ENCODE measurements at places on chromosomes 13 and 19. TPM values are rescaled to one million over a fixed set of nuclear protein-coding genes. Genes with fewer than 3 reads are reported as not detected.

ZBTB32 gene
- polyA plus RNA-seq, result 0.40 TPM

ACP5 gene
- polyA plus RNA-seq, result 9.0 TPM

ERICH4 gene
- not detected for polyA plus RNA-seq

DNA sequence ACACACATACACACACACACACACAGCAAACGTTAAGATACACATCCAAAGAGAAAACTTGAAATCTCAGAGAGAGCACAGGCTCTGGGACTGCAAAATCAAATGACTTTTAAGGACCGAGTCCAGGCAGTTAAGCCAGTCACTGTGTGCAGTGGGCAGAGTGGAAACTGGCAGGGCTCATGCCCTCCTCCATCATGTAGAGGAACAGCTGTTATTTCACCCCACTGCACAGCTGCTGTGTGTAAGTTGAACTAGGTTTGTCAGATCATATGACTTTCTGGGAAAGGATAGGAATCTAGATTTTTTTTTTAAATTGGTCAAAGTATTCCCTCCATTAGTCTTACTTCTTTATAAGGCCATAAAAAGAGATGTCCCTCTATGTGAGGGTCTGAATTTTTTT lies 1002.1 kb downstream of the UQCRFS1 start:
- no peaks in the 10 kb centered on the region for H3K4me1 ChIP-seq
- no peaks in the 10 kb centered on the region for H3K36me3 ChIP-seq
- no peak overlapping the region for H3K4me3 ChIP-seq
- no peak for DNase-seq
- no peak overlapping the region for H3K27ac ChIP-seq

DNA sequence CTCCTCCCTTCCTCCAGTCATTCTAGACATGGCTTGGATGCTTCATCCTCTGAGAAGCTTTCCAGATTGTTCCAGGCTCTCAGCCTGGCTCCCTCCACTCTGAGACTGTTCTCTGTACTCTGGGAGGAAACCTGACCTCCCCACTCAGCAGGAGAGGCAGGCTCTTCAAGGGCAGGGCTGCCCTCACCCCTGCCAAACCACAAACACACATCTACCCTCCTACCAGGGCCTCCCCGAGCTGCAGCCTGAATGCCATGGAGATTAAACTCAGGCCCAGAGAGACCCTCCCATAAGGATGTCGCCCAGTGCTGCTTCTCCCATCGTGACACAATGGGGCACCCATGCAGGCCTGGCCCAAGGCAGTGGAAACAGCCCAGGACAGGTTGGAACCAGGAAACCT lies 16.2 kb downstream of the NUMBL start:
- H3K27ac ChIP-seq, result no peak overlapping the region
- DNase-seq, result no peak
- no peak overlapping the region for H3K4me3 ChIP-seq
- no peaks in the 10 kb centered on the region for H3K4me1 ChIP-seq

GRCh38 chr19:15263361-15263985 lies 31.2 kb upstream of the EPHX3 start:
- no peak for DNase-seq
- H3K4me1 ChIP-seq, result peaks cover 39% of the 10 kb centered on the region
- no peak overlapping the region for H3K4me3 ChIP-seq
- H3K36me3 ChIP-seq, result no peaks in the 10 kb centered on the region
- peak overlapping the region; percentile 91 for H3K27ac ChIP-seq
- H3K27me3 ChIP-seq, result no peaks in the 10 kb centered on the region

- H3K4me3 ChIP-seq, result peak within 1 kb of the TSS; percentile 55
- H3K27ac ChIP-seq, result peak within 1 kb of the TSS; percentile 86
- H3K27me3 ChIP-seq, result no peaks in the 10 kb centered on the region
- peak; percentile 85 for DNase-seq
These were observed at the start of gene DNAJC15 for GRCh38 chr13:43023289-43023963. DNAJC15 (plus strand) TSS chr13:43023586; CDS start chr13:43023627, 41 bp downstream.

GRCh38 chr13:79258489-79258888 lies 147.6 kb downstream of the RBM26 start:
- H3K27me3 ChIP-seq, result no peaks in the 10 kb centered on the region
- H3K27ac ChIP-seq, result no peak overlapping the region
- no peaks in the 10 kb centered on the region for H3K36me3 ChIP-seq
- no peaks in the 10 kb centered on the region for H3K4me1 ChIP-seq
- H3K4me3 ChIP-seq, result no peak overlapping the region
- no peak for DNase-seq

- H3K27me3 ChIP-seq, result no peaks in the 10 kb centered on the region
- H3K36me3 ChIP-seq, result no peaks in the 10 kb centered on the region
- H3K4me1 ChIP-seq, result no peaks in the 10 kb centered on the region
- H3K27ac ChIP-seq, result no peak overlapping the region
- no peak for DNase-seq
These were observed 22.4 kb downstream of the RFXAP start for GRCh38 chr13:36841391-36841790.

DNA sequence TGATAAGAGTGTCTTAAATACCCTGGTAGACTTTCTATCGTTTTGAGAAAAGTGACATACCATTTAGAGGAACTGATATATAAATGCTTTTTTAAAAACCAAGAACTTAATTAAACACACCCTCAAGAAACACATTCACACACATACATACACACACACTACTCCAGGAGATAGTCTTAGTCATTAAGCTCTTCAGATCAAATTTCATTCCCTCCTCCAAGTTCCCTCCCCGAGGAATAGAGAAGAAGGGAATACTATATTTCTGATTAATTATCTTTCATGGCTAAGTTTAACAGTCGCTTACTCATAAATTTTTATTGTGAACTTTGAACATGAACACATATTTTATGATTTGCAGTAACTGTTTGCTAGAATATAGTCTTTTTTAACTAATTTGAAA lies 1109.5 kb downstream of the SLITRK1 start:
- H3K27ac ChIP-seq, result no peak overlapping the region
- H3K27me3 ChIP-seq, result no peaks in the 10 kb centered on the region
- H3K36me3 ChIP-seq, result no peaks in the 10 kb centered on the region
- no peak for DNase-seq

DNA sequence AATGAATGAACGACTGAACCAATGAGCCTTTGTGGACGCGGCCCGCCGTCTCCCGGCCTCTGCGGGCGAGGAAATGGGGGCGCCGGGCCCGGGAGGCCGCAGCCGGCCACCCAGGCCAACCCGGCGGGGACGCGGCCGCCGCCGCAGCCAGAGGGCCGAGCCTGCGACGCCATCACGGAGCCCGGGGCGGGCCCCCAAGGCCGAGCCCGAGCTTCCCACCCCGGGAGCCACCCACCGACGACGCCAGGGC lies 216 bp downstream of the SUGP2 start:
- peak overlapping the region; percentile 97 for H3K27ac ChIP-seq
- H3K27me3 ChIP-seq, result no peaks in the 10 kb centered on the region
- H3K4me1 ChIP-seq, result peaks cover 14% of the 10 kb centered on the region

GRCh38 chr19:16957151-16957701 lies 68.4 kb downstream of the F2RL3 start:
- DNase-seq, result no peak
- H3K27ac ChIP-seq, result no peak overlapping the region
- no peaks in the 10 kb centered on the region for H3K27me3 ChIP-seq
- no peaks in the 10 kb centered on the region for H3K36me3 ChIP-seq

DNA sequence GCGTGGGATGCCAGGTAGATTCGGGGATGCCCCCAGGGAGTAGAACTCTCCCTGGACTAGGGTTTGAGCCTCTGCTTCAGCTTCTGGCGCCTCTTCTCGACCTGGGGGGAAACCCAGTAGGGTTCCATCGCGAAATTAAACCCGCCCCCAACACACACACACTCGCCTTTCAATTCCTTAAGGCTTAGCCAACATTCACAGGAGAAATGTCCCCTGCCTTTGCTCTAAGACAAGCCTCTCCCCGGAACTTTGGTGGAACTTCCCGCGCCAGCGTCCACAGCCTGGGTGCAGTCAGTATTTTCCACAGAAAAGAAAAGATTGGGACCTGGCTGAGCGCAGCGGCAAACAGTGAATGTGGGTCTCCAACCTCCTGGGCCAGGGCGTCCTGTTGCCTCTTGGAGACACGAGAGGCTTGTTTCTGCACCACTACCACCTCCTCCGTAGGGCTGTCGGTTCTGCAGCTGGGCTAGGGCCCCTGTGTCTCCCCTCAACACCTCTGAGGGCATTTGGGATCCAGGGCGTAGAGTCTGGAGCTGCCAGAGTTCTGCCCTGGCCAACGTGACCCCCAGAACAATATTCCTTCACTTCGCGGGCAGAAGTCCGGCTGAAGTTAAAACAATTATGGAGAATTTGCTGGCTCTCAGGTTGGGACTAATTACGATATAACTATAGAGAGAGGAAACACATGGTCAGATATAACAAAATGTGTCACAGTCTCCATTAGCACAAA lies 3.2 kb downstream of the PDX1 start:
- no peaks in the 10 kb centered on the region for H3K36me3 ChIP-seq
- H3K27me3 ChIP-seq, result peaks cover 98% of the 10 kb centered on the region
- DNase-seq, result no peak
- H3K4me3 ChIP-seq, result no peak overlapping the region
- peaks cover 25% of the 10 kb centered on the region for H3K4me1 ChIP-seq

GRCh38 chr13:80437231-80437630 lies 96.3 kb upstream of the SPRY2 start:
- H3K4me1 ChIP-seq, result peaks cover 8% of the 10 kb centered on the region
- no peak overlapping the region for H3K4me3 ChIP-seq
- no peak overlapping the region for H3K27ac ChIP-seq
- no peak for DNase-seq

GRCh38 chr13:40220299-40220935 lies 446.0 kb downstream of the FOXO1 start:
- no peaks in the 10 kb centered on the region for H3K36me3 ChIP-seq
- no peak overlapping the region for H3K27ac ChIP-seq
- H3K4me1 ChIP-seq, result no peaks in the 10 kb centered on the region
- no peak overlapping the region for H3K4me3 ChIP-seq

GRCh38 chr13:85509512-85509911 lies 289.7 kb downstream of the SLITRK6 start:
- H3K27ac ChIP-seq, result no peak overlapping the region
- no peaks in the 10 kb centered on the region for H3K36me3 ChIP-seq
- no peaks in the 10 kb centered on the region for H3K4me1 ChIP-seq
- H3K4me3 ChIP-seq, result no peak overlapping the region

GRCh38 chr19:46489445-46490272 lies 6.0 kb downstream of the PNMA8B start:
- no peaks in the 10 kb centered on the region for H3K27me3 ChIP-seq
- H3K36me3 ChIP-seq, result no peaks in the 10 kb centered on the region
- H3K4me3 ChIP-seq, result peak overlapping the region; percentile 6
- peaks cover 46% of the 10 kb centered on the region for H3K4me1 ChIP-seq

DNA sequence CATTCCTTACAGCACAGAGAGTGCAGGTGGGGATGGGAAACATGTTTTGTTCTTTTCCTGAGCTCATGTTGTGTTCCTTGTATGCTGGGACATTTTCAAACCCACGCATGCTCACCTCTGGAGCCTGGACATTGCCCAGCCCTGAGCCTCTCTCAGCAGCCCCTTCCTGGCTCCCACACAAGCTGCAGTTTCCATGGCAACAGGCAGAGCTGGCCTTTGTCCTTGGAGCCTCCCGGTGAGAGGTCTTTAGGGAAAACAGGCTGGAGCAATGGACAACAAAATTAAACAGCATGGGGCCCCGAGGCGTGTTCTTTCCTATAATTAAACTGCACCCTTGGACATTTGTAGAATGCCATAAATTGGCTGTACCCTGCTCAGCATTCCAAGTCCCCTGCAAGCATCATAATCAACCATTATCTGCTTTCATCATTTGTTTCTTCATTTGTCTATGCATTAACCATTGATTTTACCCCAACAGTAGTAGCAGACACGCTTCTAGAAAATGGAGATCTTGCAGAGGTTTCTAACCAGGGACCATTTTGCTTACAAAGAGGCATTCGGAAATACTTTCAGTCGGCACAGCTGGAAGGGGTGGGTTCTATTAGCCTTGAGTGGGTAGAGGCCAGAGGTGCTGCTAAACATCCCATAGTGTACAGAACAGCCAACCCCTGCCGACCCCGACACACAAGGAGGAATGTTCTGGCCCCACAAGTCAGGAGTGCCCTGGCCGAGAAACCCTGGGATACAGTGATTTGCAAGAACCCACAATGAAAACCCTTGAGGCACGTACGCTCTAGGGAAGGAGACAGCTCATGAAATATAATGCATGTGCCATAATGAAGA lies 133.4 kb upstream of the PEG3 start:
- H3K27me3 ChIP-seq, result no peaks in the 10 kb centered on the region
- peak overlapping the region; percentile 46 for H3K27ac ChIP-seq
- H3K4me3 ChIP-seq, result no peak overlapping the region

DNA sequence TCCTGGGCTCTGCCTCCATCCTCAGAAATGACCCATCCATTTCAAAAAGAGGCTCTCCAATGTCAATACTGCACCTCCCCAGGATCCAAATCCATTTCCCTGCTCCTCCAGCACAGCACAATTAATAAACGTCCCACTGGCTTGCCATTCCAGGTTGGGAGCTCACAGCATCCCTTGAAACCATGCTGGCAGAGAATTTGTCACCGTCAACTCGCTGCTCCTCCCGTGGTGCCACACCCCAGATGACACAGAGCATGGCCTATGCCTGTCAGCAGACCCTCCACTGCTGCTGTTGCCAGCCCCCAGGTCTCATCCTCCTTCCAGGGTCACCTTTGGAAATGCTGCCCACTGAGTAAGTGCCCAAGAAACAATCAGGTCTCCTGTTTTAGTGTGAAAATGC lies 53.0 kb upstream of the UQCRFS1 start:
- H3K4me1 ChIP-seq, result no peaks in the 10 kb centered on the region
- DNase-seq, result no peak
- H3K27ac ChIP-seq, result no peak overlapping the region
- H3K36me3 ChIP-seq, result no peaks in the 10 kb centered on the region
- H3K27me3 ChIP-seq, result no peaks in the 10 kb centered on the region
